GM18507 (cell line): ENCODE measurements at places on chromosomes 5 and 9.

- no peak for DNase-seq
Measured at GRCh38 chr5:151077967-151078366, 2.9 kb downstream of the TNIP1 start.

DNA sequence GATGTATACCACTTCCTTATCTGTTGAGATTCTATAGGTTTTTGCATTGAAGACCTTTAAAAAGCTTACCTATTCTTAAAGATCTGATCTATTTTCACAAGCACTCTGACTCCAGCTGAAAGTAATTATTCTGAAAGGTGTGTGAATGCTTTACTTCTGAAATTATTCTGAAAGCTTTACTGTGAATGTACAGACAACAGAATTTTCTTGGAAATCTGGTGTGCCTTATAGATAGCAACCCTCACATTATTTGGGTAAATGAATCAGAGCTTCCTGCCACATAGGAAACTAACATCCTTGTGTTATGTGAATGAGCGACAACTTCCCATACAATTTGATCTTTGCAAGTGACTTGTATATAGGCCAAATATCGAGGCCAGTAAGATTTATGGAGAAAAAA is 6.5 kb downstream of the CDO1 start:
- no peak for DNase-seq

- DNase-seq: no peak
Measured at GRCh38 chr5:86709157-86709881, 91.6 kb downstream of the COX7C start.

DNA sequence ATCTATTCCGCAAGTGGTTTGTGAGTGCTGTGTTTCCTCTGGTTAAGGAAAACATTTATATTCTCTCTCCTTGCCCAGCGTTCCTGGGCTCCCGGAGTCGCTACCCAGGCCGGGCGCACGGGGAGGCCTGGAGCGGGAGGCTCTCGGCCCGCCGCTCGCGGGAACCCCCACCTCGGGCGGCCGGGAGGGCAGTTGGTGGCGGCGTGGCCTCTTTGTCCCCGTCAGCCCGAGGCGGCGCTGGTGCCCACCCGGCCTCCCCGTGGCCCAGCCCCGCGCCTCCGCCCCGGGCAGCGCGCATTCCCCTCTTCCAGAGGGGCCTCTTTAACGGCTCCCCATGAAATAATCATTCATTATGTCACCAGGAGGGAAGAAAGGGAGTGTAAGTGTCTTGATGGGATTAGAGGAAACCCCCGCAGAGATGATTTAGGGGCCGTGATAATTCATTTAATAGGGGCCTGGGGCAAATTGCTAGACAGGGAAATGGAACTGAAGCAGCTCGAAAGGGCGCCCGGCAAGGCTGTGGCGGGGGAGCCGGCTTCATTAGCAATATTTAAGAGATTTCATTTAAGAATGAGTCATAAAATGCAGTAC is 181.9 kb upstream of the TBCA start:
- DNase-seq: no peak

DNA sequence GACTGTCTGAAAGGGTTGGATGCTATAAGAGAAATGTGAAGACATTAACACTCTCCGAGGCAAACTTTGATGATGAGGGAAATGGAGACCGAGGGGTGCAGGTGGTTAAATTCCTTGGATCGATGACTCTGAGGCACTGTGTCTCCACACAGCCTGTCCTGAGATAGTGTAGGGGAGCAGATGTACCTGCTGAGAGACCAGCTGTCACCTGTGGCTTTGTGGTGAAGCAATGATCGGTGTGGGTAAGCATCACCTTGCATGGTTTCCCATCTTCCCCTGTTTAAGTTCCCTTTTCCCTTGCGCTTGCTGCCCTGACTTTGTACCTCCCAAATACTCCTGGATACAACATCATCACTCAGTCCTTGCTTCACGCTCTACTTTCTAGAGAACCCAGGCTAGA is 9.8 kb upstream of the MIER3 start:
- DNase-seq: no peak

DNA sequence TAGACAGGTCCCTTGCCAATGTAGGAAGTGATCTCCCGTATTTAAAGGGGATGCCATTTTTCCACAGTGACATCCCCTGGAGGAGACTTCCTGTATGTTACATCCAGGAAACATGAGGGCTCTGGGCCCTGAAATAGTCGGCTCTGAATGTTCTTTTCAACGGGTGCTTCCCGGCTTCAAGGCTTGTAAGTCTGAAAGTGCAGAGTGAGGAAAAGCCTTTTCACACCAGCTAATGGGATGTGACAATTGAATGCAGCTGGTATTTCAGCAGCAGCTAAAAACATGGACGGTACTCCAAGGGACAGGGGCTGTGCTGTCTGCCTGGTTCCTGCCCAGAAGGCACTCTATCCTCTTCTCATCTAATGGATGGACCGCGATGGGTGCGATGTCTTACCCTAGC is 1.4 kb downstream of the IL9 start:
- no peak for DNase-seq

GRCh38 chr5:106397700-106398099 is 1273.0 kb downstream of the EFNA5 start:
- no peak for DNase-seq

GRCh38 chr5:158194561-158194976 is 335.6 kb upstream of the CLINT1 start:
- DNase-seq: no peak

DNA sequence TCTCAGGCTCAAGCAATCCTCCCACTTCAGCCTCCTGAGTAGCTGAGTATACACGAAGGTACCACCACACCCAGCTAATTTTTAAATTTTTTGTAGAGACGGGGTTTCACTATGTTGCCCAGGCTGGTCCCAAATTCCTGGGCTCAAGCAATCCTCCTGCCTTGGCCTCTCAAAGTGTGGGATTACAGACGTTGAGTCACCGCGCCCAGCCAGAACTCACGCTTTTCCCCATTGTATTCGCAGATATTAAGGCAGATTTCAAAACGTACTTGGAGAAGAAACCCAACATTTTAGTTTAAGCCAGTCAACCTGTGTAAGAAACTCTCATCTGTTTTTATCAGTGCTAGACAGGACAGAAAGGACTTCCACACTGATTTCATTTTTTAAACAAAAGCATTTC is 26.6 kb downstream of the COL23A1 start:
- DNase-seq: no peak

- no peak for DNase-seq
Measured at GRCh38 chr9:68896486-68896885, 117.4 kb downstream of the PRKACG start.

- DNase-seq: no peak
Measured at GRCh38 chr5:168085261-168086031, 206.0 kb upstream of the WWC1 start.

DNA sequence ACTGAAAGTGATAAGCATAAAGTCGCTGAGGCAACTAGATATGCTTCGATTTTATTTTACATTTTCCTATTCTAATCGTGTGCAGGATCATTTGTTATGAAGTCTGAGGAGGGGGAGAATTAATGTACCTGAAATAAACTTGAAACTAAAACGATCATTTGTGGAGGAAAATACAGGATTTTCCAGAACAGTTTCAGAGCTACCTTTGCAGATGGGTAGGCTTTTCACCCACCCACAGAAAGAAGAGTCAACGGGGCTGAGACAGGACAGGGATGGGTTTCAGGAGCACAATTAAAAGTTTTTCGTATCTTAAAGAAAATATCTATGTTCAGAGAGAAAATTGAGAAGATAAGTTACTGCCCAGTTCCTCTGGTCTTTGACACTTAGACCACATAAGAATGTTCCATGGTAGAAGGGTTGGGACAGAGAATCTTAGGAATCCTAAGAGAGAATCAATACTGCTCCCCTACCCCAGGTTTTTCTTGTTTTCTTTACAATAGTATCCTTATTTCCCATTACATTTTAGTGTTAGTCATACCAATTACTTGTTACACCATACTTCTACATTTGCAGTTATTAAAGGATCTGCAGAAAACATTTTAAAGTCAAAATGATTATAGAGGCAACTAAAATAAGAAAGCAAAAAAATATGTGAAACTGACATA is 211.4 kb downstream of the DEPDC1B start:
- no peak for DNase-seq

- DNase-seq: no peak
Measured at GRCh38 chr5:167639766-167640165, 651.7 kb upstream of the WWC1 start.

DNA sequence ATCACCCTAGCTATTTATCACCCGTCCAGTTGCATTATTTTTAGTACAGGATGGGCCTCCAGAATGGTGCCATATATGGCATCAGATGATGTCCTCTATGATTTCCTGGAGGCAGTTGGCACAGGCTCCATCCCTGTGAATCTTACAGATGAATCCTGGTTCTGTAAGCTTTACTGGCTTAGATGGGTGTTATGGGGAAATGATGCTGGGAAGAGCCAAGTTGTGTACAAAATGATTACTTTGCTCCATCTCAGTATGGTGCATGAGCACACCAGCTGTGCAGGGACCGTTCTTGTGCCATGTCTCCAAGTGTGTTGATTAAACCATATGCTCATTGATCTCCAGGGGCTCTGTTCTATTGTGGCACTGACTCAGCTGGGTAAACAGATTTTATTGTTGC is 755.7 kb downstream of the TLR4 start:
- DNase-seq: no peak

- DNase-seq: no peak
Measured at GRCh38 chr5:108481355-108481931, 99.5 kb upstream of the FBXL17 start.

GRCh38 chr5:149172261-149172660 is 31.0 kb downstream of the ABLIM3 start:
- no peak for DNase-seq

DNA sequence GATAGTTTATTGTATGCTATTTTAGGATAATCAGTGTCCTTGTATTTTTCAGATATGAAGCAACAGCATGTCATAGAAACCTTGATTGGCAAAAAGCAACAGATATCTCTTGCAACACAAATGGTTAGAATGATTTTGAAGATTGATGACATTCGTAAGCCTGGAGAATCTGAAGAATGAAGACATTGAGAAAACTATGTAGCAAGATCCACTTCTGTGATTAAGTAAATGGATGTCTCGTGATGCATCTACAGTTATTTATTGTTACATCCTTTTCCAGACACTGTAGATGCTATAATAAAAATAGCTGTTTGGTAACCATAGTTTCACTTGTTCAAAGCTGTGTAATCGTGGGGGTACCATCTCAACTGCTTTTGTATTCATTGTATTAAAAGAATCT is 14.5 kb downstream of the CCT5 start:
- DNase-seq: no peak

DNA sequence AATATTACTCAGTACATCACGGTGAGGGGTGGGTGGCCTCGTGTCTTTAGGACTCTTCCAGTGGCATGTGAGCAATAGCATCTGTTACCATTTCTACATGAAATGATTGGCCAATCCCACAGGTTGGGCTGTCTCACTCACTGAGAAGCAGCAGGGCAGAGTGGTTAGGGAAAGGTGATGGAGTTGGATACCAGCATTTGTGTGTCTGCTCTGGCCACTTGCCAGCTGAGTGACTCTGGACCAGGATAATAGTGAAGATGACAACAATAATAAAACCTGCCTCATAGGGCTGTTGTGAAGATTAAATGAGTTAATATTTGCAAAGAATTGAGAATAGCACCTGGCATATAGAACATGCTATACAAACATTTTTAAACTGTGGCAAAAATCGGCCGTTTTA is 42.0 kb downstream of the IQGAP2 start:
- DNase-seq: no peak

DNA sequence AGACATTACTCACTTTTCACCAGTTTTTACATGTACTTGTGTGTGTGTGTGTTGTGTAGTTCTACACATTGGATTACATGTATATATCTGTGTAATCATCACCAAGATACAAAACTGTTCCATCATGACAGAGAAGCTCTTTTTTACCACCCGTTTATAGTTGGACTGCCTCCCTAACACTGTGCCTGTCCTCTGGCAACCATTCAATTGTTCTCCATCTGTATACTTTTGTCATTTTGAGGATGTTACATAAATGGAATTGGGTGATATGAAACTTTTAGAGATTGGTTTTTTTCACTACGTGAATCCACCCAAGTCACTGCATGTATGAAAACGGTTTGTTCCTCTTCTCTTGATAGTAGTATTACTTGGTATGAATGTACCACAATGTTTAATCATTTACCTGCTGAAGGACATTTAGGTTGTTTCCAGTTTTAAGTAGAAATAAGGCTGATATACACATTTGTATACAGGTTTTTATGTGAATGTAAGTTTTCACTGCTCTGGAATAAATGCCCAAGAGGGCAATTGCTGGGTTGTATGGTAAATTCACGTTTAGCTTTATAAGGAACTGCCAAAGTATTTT is 126.2 kb downstream of the MAPKAP1 start:
- no peak for DNase-seq
